CD8-positive, alpha-beta T cell (primary cell): ENCODE measurements at places on chromosomes 12 and 14.

DNA sequence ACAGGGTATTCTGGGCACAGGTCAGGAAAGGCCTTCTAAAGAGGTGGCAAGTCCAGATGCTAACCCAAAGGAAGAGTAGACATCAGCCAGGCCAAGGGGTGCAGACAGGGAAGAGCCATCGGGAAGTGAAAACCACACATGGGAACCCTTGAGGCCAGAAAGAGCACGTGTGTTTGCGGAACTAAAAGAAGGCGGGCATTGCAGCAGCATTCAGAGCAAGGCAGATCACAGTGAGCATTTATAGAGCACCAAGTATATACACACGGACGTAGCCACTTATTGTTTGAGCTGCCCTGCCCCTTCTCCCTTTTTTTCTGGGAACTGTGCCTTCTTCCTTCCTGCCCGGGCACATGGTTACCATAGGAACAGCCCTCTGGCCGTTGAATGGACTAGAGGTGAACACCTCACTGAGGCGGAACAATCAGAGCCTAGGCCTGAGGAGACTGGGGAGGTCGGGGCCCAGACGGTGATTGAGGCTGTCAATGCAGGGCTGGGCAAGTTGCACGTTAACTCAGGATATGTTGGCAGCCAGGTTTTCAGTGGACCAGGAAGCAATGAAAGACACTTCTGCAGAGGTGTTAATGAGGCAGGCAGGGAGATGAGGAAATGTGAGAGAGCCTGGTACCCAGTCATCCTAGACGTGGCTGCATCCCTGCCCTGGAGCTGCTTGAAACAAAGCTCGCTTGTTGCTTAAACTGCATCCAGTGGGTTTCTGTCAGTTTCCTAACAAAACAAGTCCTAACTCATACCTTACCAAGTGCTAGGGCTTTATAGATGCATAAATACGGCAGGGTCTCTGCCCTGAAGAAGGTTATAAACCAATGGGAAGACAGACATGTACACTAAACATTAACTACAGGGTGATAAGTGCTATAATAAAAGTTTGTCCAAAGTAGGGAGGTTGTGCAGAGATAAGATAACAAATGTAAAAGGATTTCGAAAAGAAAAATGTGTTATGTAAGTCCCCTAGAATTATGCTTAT is 34.2 kb downstream of the MOAP1 start:
- DNase-seq: no peak

DNA sequence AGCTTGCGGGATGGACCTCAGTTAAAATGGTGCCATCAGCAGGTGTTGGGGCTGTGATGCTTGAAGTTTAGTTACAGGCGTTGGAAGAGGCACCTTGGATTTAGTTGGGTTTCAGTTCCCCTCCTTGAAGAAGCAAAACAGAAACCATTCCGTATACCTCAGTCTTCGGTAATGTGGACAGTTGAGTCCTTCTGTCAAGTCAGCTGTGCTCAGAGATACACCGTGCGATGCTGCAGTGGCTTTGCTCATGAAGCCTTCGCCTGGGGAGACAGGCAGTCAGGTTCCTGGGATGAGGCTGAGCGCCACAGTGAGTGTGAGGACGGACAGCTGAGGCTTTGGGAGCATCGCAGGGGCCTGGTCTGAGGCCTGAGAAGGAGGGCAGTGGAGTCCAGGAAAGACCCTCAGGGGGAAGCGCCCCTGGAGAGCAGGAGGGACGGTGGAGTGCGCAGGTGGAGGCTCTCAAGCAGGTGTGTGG is 7.4 kb downstream of the RAN start:
- no peak for DNase-seq

DNA sequence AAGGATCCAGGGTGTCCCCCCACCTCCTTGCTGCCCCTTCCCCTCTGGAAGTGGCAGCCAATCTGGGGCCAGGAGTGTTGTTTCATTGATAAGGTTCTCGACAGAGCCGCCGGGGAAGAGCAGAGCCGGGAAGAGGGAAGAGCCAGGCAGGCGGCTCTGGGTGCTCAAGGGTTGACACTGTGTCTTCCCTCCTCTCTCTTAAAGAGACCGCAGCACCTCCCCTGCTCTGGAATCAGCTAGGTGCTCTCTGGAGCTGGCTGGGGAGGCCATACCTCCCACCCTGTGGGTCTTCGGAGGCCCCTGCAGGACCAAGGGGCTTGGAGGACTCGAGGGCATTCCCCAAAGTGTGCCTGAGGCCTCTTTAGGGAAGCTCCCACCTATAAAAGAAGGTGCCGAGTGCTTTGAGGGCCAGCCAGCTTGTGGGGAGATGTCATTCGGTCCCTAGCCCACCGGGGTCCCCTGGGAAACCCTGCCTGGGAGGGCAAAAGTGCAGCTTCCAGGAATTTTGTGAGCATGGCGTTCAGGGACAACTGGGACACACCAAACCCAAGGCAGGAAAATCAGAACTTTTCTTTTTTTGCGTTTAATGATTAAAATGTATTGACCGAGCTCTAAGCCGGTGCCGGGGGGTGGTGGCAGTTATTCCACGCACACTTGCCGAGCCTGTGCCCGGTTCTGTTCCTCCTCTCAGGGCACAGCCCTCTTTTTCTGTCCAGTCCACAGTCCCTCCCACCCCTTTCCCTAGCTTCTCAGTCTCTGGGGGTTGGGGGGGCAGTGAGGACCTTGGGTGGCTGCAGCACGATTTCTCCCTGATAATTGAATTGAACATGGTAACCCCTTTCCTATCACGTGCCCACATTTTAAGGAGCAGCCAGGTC is 3.0 kb downstream of the SETD1B start:
- DNase-seq: no peak

GRCh38 chr12:45357539-45358417 is 141.9 kb downstream of the ANO6 start:
- no peak for DNase-seq

GRCh38 chr12:50572760-50573159 is 68.0 kb downstream of the DIP2B start:
- no peak for DNase-seq

DNA sequence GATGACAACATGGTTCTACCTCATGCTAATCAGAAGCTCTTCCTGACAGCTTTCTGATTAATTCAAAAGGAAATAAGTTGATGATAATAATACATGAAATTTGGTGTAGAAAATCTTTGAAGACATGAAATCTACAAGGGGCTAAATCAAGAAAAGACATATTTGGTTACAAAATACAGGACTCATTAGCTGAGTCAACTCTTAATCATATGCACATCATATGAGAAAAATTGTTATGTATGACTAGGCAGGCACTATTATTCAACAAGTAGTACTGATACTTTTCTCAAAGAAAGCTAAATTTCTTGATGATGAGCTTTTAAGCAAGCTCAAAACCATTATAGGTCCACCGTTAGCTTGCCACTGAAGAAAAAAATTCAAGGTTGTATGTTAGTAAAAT is 7.1 kb downstream of the ABCC9 start:
- DNase-seq: no peak

- no peak for DNase-seq
These were observed 17.8 kb downstream of the FBXL14 start for GRCh38 chr12:1576410-1577241.

GRCh38 chr12:42761086-42761485 is 171.5 kb upstream of the PRICKLE1 start:
- no peak for DNase-seq

DNA sequence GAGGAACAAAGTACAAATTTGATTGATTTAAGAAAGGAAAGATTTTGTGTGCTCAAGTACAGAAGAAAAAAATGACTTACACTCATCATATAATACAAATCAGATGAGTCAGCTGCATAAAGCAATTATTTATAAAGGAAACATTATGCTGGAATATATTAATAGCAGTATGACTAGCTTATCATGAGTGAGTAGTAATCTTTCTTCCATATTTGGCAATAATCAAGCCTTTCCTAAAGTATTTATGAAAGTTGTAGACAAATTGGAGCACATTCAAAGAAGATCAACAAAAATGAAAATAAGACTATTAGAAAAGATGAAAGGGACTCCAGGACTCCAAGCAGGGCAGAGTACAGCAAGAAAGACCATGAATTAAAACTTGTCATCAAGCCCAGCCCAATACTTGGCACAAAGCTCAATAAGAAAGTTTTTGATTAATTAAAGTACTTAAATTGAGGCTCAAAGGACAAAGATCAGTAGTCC is 32.8 kb downstream of the CCER1 start:
- no peak for DNase-seq

GRCh38 chr12:12099102-12099501 is 28.4 kb downstream of the BCL2L14 start:
- no peak for DNase-seq
